ENCODE measurements at places on chromosomes 2 and 18.

GRCh38 chr2:210481601-210482175 is 5.1 kb upstream of the LANCL1 start:
- no peak for DNase-seq

DNA sequence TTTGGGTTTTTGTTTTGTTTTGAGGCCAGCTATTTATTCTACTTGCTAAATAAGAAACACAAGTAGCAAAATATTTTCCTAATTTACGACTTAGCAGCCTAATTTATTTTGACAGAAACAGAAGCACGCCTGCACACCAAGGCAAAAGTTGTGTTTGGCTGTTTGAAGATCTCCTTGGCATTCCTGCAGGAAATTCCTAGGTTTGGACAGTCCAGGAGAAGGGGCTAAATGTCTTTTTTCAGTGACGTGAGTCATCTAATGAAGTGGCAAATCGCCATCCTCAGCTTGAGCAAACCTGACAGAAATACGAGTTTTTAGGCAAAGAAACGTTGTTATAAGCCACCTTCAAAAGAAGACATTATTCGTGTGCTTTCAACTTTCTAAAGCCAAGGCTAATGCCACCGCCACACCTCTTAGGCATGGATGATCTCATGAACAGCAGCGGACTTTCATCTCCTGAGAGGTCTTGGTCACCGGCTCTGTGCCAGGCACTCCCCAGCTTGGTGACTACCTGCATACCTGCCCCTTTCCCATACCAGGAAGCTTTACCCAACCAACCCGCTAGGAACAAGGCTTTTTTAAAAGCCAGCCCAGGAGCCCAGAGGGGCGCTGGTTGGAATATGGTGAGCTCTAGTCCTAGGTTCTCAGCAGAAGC is 30.9 kb downstream of the STK39 start:
- DNase-seq, result no peak

DNA sequence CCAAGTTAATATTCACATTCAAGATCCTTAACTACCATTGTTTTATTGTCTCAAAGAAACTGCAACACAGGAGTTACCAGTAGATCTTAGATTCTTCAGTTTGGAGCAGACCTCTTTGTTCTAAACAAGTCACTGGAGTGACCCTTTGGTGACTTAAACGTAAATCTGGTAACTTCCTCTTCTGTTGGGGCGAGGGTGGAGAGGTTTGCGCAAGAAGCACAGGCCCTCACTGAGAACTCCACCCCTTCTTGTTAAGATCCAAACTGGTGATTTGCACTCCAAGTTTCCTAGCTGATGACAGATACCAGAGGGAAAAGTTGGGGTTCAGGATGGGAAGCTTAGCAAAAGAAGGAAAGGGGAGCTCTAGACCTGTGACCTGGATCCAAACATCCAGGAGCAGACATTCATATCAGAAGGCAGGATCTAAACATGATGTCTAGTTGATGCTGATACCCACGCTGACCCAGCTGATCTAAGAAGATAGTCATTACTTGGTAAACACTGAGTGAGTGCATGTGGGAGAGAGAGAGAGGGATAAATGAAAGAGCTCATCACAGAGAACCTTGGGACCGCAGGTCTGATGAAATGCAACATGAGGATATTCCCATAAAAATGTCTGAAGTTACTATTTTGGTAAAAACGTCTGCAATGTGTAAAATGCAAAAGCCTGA is 256.0 kb downstream of the CDH20 start:
- peak; percentile 33 for DNase-seq

GRCh38 chr2:42871372-42871771 is 79.0 kb upstream of the HAAO start:
- DNase-seq, result no peak

DNA sequence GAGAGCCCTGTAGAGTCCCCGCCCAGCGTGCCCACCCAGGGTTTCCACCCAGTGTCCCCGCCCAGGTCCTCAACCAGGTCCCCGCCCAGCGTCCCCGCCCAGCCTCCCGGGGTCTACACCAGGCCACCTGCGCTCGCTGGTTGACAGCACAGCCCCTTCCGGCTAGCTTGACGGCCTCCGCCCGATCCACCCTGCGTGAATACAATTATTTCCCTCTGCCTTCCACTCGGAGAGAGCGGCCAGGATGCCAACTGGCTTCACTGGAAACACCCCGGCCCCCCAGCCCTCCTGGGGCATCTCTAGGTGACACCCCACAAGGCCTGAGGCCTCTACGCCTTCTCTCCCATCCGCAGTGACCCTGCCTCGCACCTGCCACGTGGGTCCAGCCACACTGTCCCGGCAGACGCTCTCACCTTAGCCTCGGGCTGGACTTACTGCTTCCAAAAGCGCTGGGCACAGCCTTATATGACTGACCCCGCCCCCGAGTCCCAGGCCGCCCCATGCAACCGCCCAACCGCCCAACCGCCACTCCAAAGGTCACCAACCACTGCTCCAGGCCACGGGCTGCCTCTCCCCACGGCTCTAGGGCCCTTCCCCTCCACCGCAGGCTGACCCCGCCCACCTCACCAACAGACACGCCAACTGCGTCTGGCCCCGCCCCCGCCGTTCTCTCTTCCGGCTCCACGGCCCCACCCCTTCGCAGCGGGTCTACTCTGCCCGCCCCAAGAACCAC is 188.1 kb downstream of the LAMA1 start:
- DNase-seq, result no peak

- DNase-seq, result no peak
These were observed 338.3 kb upstream of the ZEB2 start for GRCh38 chr2:144858211-144858610.

DNA sequence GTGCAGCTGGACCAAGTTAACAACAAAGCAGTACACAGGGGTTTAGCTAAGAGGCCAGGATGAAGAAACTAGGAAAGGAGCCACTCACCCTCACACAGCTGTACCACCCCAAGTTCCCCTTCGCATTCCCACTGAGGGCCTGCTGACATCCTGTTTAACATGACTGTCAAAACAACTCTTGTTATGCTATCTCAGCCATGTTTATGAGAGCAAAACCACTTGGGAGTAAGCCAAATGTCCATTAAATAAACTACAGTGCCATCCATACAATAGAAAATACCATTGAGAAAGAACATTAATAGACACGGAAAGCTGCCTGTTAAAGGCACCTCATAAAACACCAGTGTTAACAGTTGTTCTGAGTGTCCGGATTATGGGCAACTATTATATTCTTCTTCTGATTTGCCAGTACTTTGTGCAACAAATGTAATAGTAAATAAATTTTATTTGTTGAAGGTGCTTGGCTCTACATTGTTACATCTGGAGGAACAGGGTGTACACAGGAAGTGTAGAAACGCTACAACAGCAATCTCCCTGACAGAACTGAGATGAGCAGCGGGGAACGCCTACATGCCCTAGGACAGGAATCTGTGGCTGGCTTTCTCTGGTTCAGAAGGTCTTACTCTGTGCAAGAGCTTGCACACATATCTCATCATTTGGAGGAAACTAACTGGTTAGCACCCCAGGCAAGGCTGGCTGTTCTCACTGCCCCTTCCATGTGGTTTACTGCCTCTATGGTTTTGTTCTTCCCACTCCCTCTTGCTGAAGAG is 85.6 kb downstream of the EHD3 start:
- DNase-seq, result peak; percentile 45

- no peak for DNase-seq
These were observed 52.5 kb upstream of the SPTBN1 start for GRCh38 chr2:54403512-54404238.

GRCh38 chr2:220601674-220602073 is 970.4 kb downstream of the EPHA4 start:
- DNase-seq, result no peak

DNA sequence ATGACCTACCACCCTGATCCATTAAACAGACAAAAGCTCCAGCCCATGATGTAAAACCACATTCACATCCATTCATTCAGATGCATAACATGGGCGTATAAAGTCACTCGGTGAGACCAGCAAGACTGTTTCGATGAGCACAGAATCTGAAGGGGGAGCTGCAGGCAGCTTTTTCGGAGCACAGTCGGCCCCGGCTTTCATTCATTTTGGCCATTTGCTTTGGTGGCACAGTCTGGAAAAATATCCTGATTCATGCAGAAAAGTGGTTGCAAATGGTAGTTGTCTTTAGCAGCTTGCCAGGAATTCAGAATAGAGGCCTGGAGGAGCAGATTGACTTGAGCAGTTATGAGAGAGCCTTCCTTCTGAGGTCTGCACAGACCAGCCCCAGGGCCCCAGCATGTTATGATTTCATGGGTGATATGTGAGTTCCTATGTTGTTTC is 11.2 kb downstream of the ARID5A start:
- peak; percentile 70 for DNase-seq

- DNase-seq, result no peak
These were observed 114.2 kb downstream of the ZNF521 start for GRCh38 chr18:25237571-25238267.

- DNase-seq, result no peak
These were observed 400.6 kb downstream of the IRS1 start for GRCh38 chr2:226399006-226399405.

DNA sequence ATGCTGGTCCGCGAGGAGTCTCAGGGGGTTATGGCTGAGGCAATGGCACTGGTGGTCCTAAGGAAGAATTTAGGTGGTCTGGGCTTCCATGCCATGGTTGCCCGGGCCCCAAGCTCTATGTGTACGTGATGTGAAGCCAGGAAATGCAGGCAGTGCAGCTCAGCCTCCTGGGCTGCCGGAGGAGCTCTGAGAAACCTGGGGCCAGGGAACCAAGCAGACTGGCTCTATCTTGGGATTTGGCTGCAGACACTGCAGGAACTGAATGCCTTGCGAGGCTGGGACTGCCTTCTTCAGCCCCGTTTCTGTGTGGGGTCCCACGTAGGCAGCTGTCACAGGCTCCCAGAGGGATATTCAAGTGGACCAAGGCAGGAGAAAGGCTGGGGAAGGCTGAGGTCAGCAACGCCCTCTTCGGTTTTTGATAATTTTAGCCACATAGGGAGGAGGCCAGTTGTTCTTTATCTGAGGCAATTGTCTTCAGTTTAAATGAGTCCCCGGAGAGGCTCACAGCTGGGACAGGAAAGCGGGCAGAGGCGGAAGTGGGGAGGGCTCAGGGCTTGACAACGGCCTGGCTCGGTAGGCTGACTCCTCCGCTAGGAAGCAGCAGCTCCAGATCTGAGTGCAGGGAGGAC is 77.7 kb downstream of the RHOB start:
- DNase-seq, result no peak
